Activated T-cell treated with anti-CD3 and anti-CD28 coated beads for 4 hours (primary cell): ENCODE measurements at places on chromosomes 3 and 15.

- DNase-seq = no peak
Observed at GRCh38 chr15:31062310-31062847, 39.1 kb downstream of the TRPM1 start.

DNA sequence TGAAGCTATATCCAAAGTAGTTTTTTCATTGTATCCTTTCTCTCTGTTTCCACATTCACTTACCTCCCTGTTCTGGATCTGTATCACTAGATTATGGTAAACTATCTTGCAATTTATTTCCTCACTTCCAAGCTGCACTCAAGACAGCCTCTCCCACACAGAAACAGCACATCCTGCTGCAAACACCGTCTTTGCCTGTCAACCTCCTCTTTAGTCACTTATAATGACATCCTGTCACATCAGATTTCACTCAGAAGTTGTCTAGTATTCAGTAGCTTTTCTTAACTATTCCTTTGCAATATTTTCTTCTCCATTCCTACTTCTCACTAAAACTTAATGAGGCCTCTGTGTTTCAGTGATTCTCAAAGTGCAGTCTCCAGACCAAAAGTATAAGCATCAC is 490.8 kb downstream of the IGSF11 start:
- no peak for DNase-seq

GRCh38 chr3:123733341-123733740 is 148.5 kb upstream of the HACD2 start:
- DNase-seq = no peak

DNA sequence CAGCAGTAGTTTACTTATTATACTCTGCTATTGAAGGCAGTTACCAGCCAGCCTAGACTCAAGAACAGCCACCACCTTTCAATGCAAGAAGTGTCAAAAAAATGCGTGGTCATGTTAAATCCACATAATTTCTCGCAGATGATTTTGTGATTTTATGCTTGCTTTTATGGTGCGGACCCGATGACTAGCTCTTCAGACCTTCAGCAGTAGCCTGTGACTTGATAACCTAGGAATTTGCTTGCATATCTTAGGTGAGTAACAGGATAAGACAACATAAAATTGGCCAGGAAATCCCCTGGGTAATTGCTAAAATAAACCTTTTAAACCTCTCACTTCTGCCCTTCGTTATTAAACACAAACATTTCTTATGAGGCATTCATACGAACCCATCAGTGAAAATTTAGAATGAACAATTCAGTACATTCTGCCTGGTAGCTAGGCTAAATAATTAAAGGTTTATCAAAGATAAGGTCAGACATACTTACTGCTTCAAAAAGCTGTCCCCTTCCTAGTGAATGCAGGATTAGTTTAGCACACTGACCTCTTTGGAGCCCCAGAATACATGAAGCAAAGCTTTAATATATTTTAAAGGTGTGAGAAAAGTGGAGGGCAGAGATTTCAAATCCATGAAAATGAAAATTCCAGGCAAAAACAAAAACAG is 798.8 kb downstream of the OTOL1 start:
- DNase-seq = no peak
